ENCODE measurements at places on chromosomes 5 and 9.

GRCh38 chr9:86185872-86186271 lies 73.6 kb downstream of the C9orf153 start:
- DNase-seq = no peak

- DNase-seq = no peak
Measured at GRCh38 chr9:112761912-112762655, 11.5 kb downstream of the SNX30 start.

DNA sequence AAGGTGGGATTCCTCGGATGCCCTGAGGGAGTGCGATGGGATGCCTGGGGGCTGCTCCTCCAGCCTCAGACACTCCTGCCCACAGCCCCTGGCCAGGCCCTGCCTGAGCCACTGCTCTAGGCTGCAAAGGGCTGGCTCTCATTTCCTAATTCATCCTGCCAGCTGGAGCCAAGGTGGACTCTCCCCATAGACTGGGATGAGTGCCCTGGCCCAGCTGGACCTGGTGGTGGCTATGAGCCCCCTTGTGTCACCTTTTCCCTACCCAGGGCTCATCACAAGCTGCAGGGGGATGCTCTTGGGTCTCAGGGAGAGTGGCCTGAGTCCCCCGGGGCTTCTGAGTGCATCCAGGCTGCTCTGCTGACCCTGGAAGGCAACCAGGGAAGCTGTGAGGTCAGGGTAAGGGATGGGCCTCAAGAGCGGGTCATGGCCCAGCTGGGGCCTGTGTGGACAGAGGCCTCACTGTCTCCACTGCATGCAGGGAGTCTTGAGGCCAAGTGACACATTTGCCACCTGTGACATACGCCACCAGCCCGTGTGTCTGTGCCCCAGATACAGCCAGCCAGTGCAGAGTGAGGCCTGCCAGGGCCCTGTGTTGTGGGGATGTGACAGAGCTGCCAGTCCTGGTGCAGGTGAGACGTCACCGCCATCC lies 102.7 kb upstream of the IER5L start:
- DNase-seq = no peak

GRCh38 chr9:126080641-126081040 lies 246.0 kb upstream of the MVB12B start:
- no peak for DNase-seq

DNA sequence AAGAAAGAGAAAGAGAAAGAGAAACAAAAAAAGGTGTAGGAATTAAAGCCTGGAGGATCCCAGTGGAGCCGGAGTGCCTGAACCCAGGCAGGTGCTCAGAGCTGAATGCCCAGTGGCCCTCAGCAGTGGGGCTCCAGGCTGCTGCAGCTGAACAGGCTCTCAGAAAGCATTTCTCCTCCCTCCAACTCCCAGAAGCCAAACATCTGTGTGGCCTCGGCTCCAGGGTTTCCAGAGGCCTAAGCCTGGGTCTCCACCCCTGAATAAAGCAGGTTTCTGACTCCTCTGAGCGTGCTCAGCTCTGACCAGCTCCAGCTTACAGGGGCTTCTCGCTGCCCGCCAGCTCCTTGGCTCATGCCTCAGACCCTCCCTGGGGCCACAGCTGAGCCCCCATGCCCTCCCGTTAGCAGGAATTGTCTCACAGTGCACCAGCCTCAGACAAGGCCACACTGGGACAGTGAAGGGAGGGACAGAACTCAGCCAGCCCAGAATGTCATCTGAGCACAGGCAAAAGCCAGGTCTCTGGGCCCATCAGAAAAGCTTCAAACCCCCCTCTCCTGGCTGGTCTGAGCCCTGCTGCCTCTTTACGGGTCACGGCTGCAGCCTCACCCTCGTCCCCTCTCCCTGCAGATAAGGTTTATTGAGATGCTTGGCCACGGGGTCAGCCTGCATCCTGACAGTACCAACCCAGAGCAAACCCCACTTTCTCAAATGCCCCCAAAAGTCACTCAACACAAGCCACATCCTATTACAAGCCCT lies 114.4 kb upstream of the PPP1R26 start:
- no peak for DNase-seq

DNA sequence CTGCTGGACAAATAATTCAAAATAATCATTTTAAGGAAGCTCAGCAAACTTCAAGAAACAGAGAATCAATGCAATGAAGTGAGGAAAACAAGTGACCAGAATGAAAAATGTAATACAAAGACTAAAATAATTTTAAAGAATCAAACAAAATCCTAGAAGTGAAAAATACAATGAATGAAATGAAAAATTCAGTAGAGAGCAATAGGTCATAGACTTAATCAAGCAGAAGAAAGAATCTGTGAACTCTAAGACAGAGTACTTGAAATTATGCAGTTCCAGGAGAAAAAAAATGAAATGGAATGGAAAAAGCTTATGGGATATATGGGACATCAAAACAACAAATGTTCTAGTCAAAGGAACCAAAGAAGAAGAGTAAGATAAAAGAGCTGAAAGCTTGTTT lies 11.8 kb upstream of the ZDHHC21 start:
- DNase-seq = no peak

DNA sequence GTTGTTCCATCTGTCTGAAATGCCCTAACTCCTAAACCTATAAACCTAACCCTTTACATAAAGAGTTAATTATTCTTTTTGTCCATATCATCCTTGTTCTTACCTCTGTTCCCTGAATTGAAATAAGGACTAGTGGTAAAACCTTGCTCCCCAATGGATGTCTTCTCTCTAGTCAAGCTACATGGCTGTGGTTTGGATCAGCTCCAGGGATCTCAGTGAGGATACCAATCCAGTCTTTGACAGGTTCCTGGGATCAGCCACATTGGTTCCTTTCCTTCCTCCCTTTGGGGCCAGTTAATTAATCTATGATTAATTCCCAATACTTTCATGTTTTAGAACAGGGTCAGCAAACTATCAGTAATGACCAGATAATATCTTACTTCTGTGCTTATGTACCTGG lies 151.6 kb downstream of the SIL1 start:
- DNase-seq = no peak

- DNase-seq = no peak
Measured at GRCh38 chr5:5497152-5497788, 74.8 kb downstream of the ICE1 start.

GRCh38 chr9:20112205-20112783 lies 323.5 kb upstream of the SLC24A2 start:
- no peak for DNase-seq

DNA sequence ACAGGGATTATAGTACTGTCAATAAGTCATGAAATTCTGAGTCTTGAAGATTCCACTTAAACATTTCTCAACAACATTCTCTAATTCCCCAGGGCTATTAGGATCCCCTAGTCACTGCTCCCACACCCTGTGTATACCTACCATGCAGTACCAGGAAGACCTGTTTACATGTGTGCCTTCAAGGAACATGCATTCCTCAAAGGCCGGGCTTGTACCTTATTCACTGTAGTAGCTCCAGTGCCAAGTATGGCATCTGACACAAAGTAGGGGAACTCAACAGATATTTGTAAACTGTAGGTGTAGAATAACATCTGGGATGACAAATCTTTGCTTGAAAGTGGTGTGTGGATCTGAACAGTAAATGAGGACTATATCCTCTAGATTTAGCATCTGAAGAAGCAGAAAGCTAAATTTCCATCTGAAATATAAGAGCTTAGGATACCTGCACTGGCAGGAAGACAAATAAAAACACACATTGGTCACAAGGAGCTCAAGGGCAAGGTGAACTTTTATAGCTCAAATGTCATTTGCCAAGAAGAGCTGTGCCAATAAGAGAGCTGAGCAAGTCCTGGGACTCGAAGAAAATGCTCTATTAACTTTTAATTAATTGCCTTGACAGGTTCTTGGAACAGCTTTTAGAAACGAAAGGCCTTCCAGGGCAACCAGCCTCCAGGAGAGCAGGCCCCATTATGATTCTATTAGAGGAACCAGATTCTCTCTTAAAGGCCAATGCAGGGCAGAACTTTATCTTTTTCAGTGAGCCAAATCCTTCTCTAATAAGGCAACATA lies 52.3 kb upstream of the MYOT start:
- DNase-seq = no peak

GRCh38 chr9:33124751-33125381 lies 42.3 kb downstream of the B4GALT1 start:
- DNase-seq = no peak

DNA sequence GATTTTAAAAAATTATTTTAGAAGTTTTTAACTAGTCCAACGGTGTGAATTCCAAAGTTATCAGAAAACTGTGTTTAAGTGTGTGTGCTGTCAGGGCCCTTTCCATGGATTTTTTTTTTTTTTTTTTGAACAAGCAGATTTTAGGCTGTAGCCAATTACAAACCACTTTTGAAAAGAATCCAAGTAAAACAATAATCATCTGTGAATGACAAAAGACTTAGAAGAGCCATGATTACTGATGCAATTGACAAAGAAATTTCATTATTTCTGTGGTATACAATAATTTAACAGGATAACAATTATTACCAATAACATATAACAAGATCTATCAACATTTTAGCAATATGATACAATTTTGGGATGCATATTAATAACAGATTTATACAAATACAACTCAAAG lies 16.2 kb upstream of the PAIP1 start:
- DNase-seq = no peak

DNA sequence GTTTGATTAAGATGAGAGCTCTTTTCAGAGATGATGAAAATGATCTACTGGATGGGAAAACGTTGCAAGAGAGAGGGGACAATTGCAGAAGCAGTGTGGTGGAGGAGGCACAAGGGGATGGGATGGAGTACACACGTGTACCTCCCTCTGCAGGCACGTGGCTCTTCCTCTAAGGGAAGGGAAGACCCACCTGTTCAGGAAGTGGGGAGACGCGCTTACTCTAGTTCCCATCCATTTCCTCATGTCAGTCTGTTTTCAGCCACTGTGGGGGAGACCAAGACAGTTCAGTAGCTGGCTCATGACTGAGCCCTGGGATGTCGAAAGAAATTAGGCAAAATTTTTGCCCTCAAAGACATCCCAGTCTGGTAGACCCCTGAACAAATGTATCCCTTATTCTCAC lies 619.2 kb upstream of the CLINT1 start:
- DNase-seq = no peak

DNA sequence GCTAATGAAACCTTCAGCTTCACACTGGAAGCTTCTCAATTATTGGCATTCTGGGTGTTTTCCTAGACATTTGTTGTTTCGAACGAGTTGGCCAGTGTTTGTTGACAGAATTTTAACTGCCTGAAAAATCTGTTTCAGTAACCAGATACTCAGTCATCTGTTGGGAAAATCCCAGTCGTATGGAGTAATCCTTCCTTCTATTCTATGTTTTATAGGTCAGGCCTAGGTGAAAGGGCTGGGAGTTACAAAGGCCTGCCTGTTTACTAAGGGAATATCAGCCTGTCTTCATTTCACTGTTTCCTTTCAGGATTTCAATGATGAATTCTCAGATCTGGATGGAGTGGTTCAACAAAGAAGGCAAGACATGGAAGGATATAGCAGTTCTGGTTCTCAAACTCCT lies 59.9 kb downstream of the GRAMD2B start:
- no peak for DNase-seq

- no peak for DNase-seq
Measured at GRCh38 chr5:116892993-116893392, 318.4 kb upstream of the SEMA6A start.

GRCh38 chr5:65819215-65819904 lies 97.4 kb downstream of the NLN start:
- no peak for DNase-seq

- no peak for DNase-seq
Measured at GRCh38 chr9:761176-761792, 80.2 kb upstream of the DMRT1 start.

GRCh38 chr5:29134418-29134817 lies 2059.1 kb upstream of the CDH6 start:
- no peak for DNase-seq
